ENCODE measurements at places on chromosomes 7 and 10.

DNA sequence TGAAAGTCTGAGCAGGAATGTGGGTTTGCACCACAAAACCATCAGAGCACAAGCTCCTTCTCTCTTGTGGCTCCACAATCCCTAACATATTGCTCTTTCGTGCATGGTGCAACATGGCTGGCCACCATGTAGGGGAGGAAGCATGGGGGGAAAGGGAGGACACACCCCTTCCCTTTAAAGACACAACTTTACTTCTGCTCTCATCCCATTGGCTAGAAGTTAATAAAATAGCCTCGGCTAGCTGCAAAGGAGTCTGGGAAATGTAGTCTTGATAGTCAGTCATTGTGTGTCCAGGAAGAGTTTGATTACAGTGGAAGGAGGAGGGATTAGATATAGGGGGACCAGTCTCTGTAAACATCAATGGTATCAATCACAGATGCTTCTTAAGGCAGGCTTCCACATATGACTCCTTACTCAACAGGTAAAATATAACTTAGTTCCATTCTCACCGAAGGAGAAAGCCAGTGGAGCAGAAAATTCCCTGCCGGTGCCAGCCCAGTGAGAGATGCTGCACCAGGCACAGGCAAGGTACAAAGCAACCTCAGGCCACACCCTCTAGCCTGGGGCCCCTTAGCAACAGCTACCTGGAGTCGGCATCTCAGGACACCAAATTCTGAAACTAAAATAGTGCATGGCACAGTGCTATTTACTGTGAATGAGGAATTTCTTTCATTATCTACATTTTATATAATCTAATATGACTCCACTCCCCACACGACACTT is 124.7 kb upstream of the CTBP2 start:
- no peak for DNase-seq

- no peak for DNase-seq
Observed at GRCh38 chr7:18189500-18190126, 162.0 kb upstream of the PRPS1L1 start.

DNA sequence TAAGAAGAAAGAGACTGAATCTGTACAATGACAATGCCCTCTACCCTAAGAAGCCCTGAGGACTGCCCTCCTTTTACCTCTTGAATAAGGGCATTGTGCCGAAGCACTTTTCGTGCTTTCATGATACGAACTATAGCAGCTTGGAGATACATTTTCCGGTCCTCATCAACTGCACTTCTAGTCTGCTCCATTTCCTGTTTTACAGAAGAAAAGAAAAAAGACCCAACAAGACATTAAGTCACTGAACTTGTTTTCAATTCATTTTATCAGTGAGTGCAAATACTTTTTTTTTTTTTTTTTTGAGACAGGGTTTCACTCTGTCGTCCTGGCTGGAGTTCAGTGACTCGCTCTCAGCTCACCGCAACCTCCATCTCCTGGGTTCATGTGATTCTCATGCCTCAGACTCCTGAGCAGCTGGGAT is 78.4 kb downstream of the CUL2 start:
- DNase-seq = no peak

- no peak for DNase-seq
Observed at GRCh38 chr7:40879941-40880543, 745.2 kb downstream of the SUGCT start.

DNA sequence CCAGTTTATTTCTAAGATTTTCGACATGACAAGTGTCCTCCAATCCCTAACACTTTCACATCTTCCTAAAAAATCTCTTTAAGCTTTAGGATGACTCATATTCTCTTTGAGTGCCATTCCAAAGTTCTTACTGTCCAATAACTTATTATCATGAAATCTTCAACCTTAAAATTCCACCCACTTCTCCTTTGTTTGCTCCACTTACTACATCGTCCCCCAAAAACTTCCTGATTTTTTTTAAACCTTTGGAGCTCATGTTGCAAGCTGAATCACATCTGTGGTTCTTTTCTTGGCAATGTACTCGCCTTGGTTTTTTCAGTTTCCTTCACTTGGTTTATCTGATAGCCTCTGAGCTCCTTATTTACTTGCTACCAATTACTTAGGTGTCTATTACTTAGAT is 39.2 kb upstream of the JCAD start:
- no peak for DNase-seq

GRCh38 chr7:38950309-38950708 is 27.4 kb upstream of the POU6F2 start:
- no peak for DNase-seq

Data from activated CD8-positive, alpha-beta memory T cell treated with anti-CD3 and anti-CD28 coated beads for 1 hour (primary cell).